ENCODE measurements at places on chromosomes 4 and X.

GRCh38 chr4:26069218-26069617 is 155.2 kb downstream of the SMIM20 start:
- no peak for DNase-seq

- DNase-seq, result no peak
Observed at GRCh38 chrX:1464971-1465285, 12.2 kb upstream of the ASMTL start.

- DNase-seq, result no peak
Observed at GRCh38 chrX:149508467-149508866, 3.4 kb upstream of the IDS start.

DNA sequence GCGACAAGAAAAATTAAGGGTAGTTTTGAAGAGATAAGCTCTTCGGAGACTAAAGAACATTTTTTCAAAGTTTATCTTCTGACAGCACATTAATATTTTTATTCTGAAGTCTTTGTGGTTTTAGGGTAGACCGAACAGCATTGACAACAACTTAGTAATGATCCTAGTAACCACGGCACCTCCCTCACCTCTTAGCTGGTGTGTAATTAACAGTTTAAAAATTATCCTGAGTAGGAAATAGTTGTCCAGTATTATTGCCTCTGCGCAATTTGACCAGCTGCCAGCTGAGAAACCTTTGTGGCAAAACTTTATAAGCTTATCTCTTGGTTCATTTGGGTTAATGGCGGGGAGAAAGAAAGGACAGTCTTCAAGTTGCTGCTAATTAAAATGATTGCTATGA is 213.6 kb downstream of the CBLL2 start:
- DNase-seq, result no peak

GRCh38 chrX:39931529-39932282 is 166.1 kb downstream of the BCOR start:
- DNase-seq, result no peak

DNA sequence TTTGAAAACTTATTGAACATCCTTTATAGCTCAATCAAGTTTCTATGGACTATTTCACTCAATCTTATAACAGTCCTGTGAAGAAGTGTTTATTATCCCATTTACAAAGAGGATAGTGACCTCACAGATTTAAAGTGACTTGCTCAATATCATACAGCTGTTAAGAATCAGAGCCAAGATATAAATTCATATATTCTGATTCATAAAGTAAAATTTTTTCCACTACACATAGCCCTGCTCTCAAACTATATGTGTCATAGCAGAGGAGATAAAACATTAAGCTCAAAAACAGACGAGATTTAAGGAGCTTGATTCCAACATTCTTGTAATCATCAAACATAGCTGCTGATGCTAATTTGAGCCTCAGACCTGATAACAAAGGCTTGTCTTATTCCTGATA is 226.8 kb downstream of the CAMK2D start:
- no peak for DNase-seq

GRCh38 chrX:114999906-115000305 is 17.5 kb downstream of the IL13RA2 start:
- no peak for DNase-seq

DNA sequence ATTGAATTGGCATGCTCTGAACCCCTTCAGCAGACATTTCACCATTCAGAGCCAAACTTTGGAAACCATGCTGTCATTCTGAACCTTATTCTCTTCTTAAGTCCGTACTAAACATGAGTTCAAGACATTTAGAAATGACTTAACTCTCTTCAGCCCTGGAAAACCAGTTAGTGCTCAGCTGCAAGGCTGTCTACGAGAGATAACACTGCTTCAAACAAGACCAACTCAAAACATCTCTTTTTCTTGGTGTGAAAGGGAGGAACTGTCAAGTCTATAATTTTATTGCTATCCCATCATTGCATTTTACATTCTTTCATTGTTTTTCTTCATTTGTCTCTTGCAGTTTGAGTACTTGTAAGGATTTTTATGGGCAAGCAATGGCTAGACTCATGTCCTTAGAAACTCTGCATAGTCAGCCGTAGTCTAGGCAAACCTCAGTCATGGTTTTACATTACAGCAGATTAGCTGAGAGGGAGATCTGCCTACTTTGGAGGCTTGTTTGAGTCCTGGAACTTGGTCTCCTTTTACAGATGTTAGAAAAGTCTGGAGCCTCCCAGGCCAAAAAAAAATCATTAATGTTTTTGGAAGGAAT is 120.6 kb upstream of the JADE1 start:
- DNase-seq, result no peak

- DNase-seq, result no peak
Observed at GRCh38 chr4:35970366-35970960, 273.9 kb downstream of the ARAP2 start.

- no peak for DNase-seq
Observed at GRCh38 chrX:10926404-10926803, 184.7 kb upstream of the HCCS start.

DNA sequence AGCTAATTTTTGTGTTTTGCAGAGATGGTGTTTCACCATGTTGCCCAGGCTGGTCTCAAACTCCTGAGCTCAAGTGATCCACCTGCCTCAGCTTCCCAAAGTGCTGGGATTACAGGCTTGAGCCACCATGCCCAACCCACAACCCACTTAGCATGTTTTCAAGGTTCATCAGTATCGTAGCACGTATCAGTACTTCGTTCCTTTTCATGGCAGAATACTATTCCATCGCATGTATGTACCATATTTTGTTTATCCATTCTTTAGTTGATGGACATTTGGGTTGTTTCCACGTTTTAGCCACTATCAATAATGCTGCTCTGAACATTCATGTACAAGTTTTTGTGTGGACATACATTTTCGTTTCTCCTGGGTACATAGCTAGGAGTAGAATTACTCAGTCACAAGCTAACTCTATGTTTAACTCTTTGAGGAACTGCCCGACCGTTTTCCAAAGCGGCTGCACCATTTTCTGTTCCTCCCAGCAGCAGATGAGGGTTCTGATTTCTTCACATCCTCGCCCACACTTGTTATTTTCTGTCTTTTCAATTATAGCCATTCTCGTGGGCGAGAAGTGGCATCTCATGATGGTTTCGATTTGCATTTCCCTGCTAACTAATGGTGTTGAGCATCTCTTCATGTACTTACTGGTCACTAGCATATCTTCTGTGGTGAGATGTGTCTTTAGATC is 32.5 kb downstream of the MAN2B2 start:
- no peak for DNase-seq

- DNase-seq, result peak; percentile 49
Observed at GRCh38 chrX:153981771-153982533, 9.4 kb downstream of the TMEM187 start.

- no peak for DNase-seq
Observed at GRCh38 chr4:24933684-24934275, 20.9 kb upstream of the CCDC149 start.

DNA sequence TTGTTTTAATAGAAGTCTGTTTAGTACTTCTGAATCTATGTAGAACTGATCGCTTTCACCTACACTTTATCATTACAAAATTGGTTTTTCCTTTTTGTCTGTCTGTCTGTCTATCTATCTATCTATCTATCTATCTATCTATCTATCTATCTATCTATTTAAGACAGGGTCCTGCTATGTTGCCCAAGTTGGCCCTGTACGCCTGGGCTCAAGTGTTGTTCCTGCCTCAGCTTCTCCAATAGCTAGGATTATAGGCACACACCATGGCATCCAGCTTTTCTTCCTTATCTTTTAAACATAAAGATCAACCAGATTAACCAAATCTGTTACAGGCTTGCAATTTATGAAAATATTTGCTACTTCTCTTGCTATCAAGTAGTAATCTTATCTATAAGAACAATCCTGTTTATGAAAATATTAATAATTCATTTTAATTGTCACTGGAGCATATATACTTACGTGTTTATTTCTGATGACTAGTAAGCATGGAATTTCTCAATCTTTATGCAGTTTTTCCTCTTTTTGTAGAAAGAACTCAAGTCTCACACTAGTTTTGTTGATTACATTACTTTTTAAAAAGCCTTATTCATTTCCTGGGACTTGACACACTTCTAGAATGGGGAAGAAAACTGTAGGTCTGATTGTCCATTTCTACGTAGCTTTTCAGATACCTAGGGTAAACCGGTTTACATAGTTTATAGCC is 24.5 kb downstream of the KIAA0232 start:
- DNase-seq, result no peak

DNA sequence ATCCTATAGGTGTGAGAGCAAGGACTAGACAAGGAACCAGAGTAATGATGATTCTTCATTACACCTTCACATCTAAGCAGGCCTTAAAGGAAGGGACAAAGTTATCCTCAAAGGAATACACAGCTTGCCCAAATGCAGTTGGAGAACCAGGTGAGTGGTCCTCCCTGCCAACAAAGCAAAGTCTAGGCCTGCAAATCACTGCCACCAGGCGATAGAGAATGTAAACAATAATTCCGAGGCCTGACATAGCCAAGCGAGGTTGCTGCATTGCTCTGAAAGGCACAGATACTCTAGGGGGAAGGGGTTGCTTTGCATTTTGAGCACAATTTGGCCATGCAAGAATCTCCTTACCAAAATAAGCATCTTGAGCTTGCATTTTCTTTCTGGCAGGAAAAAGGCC is 178.2 kb upstream of the FAT1 start:
- DNase-seq, result no peak

DNA sequence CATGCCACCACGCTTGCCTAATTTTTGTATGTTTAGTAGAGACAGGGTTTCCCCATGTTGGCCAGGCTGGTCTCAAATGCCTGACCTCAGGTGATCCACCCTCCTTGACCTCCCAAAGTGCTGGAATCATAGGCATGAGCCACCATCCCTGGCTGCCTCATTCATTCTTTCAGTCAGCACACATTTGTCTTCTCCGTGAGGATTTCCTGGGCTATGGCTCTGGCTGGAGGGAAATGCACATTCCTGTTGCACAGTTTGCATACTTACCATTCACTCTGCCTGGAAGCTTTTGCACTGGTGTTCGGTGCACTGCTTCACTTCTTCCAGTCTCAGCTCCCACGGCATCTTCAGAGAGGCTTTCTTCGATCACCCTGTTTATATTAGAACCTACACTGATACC is 267.8 kb downstream of the STIM2 start:
- DNase-seq, result no peak

- DNase-seq, result no peak
Observed at GRCh38 chr4:147877308-147877771, 145.5 kb downstream of the ARHGAP10 start.

GRCh38 chr4:189530848-189531247 is 409.8 kb upstream of the FRG1 start:
- no peak for DNase-seq

DNA sequence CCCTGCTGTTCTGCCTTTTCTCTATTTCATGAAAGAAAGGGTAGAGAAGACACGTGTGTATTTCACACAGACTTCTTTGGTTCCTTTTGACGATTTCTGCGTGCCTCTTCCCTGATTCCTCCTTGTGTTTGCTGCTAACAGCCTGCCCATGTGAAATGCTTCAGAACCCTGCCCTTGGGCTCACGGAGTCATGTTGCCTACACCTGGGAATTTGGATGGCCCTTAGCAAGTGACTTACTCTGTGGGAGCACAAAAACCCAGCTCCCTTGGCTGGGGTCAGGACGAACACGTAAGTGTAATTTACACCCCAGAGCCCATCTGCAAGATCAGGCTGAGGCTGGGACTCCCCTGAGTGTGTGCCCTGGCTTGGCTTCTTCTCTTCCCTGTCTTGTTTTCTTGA is 220.3 kb upstream of the BCOR start:
- no peak for DNase-seq

- DNase-seq, result no peak
Observed at GRCh38 chr4:37876156-37876555, 14.7 kb upstream of the TBC1D1 start.

GRCh38 chr4:1715002-1715758 is 3.1 kb upstream of the SLBP start:
- DNase-seq, result no peak

- no peak for DNase-seq
Observed at GRCh38 chr4:147034372-147034771, 88.7 kb upstream of the TTC29 start.

DNA sequence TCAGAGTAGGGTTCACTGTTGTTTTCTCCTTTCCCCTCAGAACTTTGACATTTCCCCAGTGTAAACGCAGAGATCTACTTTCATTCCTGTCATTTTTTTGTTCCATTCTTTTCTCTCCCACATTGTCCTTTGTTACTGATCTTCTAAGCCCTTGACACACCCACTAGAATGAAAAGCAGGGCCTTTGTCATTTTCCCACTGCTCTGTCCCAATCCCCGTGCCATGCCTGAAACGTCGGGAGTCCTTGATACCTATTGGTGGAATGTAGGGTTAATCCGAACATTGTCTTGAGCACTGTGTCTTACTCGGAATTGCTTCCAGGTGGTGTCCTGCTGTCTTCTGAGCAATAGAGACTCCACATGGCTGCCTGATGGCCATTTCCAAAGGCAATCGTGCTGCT is 887.1 kb upstream of the FRG1 start:
- DNase-seq, result no peak

GRCh38 chrX:76420237-76420636 is 7.3 kb upstream of the MAGEE1 start:
- DNase-seq, result no peak

DNA sequence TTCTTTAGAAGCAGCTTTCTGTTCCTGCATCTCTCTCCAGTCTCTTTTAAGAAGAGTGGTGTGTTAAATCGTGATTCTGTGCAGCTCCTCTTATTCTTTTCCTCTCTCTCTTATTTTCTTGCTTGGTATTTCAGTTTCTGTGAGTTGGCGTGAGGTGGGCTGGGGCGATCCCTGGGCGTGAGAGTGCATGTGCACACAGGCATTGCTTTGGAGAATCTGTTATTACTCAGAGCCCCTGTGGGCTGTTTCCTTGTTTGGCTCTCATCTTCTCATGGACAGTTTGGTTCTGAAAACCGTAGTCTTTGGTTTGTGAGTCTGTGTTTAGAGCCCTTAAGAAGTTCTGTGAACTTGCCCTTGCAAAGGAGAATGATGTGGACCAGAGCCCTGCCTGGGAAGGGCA is 97.2 kb upstream of the CLNK start:
- no peak for DNase-seq

DNA sequence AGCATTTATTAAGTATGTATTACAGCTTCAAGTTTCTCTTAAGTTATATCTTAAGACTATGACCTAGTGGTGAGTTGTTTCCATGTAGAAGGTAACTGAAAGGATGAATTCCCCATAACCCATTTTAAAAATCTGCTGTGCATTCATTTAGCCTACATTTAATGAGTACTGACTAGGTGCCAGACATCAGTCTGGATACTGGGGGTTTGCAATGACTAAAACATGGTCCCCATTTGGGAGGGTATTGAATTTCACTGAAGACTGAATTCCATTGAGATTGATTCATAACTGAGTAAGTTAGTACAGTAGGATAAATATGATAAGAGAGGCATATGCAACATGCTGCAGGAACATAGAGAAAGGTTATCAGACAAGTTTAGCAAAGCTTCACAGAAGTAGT is 241.5 kb downstream of the FRAS1 start:
- no peak for DNase-seq

DNA sequence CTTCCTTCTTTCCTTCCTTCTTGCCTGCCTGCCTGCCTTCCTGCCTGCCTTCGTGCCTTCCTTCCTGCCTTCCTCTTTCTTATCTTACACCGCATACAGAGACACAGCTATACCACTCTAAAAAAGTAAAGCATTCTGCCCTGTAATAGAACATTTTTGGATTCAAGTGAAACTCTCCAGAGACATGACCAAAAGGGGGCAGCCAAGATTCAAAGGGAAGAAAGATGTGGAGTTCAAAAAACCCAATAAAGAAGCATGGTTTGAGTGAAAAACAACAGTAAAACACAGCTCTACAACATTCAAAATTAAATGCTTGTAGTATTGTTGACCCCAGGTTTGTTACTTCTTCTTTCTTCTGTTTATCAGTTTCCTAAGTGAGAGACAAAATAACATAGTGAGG is 914.9 kb upstream of the PCDH7 start:
- no peak for DNase-seq

- DNase-seq, result no peak
Observed at GRCh38 chr4:10226756-10227155, 110.2 kb upstream of the WDR1 start.
